ENCODE measurements at places on chromosomes 13 and 19.

DNA sequence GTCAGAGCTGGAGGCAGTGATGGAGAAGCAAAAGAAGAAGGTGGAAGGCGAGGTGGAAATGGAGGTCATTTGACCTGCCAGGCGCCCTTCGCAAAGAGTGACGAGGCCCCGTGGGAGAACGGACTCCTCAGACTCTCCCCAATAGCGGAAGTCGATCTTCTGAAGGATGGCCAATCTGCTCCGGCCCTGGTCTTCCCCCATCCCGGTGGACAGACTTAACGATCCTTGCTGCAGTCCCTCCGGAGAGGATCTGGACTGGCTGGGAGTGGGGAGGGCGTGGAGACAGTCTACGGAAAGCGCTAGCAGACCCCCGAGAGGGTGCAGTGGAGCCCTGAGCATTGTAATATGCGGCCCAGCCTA, 11.9 kb downstream of the EPS8L1 start:
- no peak for DNase-seq

- DNase-seq, result no peak
Observed at GRCh38 chr19:47686679-47687450, 26.4 kb upstream of the EHD2 start.

DNA sequence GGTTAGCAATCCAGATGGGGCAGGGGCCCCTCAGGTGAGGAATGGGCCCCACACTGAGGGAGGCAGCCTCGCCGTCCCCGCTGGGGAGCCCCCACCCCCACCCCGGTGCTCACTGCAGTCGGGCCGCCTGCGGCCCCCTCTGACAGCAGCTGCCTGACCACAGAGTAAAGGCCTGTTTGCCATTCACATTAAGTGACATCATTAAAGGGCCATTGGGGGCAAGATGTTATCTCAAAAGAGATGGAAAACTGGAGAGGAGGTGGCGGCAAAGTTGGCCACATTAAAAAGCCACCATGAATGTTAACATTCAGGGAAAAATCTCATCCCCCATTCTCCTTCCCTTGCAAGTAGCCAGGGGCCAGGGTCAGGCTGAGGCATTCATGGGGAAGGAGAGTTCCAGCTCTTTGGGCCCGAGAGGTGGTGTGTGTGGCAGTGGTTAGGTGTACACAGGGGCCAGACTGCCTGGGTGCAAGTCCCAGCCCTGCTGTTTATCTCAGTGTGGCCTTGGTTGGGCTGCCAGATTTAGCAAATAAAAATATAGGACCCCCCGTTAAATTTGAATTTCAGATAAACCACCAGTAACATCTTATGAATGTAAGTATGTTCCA, 20.9 kb downstream of the VSTM2B start:
- DNase-seq, result no peak

DNA sequence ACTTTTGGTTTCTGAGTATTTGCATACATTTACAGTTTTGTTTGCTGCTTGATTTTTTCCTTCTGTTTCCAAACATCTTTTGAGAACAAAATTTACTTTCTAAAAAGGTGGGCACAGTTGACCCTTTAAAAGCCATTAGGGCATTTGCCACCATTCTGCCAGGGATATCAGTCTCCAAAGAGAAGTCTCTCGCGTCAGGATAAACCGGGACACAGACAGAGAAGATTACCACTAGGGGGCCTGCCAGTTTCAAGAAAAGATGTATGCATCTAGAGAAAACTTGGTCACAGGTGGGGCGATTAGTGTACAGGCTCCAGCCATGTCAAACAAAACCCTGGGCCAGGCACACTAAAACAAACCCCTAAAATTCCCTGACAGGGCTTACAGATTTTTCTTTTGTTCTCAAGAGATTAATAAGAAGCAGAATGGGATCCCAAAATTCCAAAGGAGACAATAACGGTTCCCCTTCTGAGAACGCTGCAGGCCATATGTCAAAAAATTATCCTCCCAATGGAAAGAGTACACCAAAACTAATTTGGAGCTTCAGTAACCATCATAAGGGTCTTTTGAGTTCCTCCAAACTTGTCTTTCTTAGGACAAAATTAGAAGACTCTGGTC, 10.7 kb upstream of the PABPC3 start:
- DNase-seq, result peak; percentile 60

GRCh38 chr13:28394422-28394821, 100.5 kb downstream of the FLT1 start:
- no peak for DNase-seq

GRCh38 chr19:49165865-49166301, 8.3 kb downstream of the TRPM4 start:
- no peak for DNase-seq

GRCh38 chr13:41061914-41062837, 867 bp downstream of the WBP4 start:
- no peak for DNase-seq

DNA sequence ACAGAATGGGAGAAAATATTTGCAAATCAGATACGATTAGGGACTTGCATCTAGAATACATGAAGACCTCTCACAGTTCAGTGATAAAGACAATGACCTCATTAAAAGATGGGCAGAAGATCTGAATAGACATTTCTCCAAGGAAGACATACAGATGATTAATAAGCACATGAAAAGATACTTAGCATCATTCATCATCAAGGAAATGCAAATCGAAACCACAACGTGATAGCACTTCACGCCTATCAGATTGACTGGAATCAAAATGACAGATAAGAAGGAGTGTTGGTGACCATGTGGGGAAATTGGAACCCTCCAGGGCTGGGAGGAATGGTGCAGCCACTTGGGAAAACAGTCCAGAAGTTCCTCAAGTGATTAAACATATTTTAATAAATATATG, 25.8 kb downstream of the CFAP97D2 start:
- no peak for DNase-seq

GRCh38 chr19:7480970-7481255, 7.9 kb downstream of the PEX11G start:
- DNase-seq, result no peak

Data from COR-L47 (cell line).